ENCODE measurements at places on chromosomes 11 and 22.

- DNase-seq = no peak
Measured at GRCh38 chr22:31556627-31557203, 60.4 kb downstream of the SFI1 start.

GRCh38 chr11:83655976-83656375 lies 369.8 kb upstream of the CCDC90B start:
- DNase-seq = no peak

DNA sequence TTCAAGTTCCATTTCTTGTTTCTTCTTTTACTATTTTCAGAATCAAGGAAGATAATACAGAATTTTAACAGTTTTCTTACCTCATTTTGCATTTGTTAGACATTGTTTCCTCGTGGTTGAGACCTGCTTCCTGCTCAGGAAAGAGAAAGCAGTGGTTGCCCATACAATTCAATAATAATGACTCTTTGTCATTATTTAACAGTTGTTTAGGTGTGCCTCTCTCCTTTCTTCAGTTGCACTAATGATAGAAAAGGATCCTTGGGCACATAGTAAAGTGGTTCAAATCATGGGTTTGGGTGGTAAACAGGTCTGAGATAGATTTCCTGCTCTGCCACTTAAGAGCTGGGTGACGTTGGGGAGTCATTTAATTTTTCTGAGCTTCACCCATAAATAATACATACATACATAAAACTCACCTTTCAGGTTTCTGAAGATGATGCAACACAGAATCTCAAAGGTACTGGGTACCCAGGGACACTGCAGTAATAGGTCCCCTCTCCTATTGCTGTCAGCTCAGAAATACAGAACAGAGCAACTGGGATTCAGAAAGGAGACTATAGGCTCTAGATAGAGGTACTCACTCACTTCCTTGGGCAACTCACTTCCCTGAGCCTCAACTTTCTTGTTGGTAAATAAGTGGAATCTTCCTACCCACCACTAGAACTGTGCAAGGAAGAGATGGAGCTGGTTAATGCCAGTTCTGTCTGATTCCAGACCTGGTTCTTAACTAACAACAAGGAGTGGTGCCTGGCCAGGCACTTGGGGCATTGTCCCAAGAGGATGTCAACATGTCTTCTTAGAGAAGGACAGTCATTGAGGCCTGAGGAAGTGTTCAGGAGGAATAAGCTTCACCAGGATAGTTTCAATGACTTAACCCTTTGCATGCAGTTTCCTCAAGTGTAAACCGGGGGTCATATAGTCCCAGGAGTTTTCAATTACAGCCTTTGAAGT lies 34.9 kb downstream of the CD44 start:
- no peak for DNase-seq

GRCh38 chr11:79205786-79206185 lies 235.0 kb downstream of the TENM4 start:
- DNase-seq = no peak

GRCh38 chr11:97430877-97431276 lies 1041.1 kb downstream of the JRKL start:
- no peak for DNase-seq

DNA sequence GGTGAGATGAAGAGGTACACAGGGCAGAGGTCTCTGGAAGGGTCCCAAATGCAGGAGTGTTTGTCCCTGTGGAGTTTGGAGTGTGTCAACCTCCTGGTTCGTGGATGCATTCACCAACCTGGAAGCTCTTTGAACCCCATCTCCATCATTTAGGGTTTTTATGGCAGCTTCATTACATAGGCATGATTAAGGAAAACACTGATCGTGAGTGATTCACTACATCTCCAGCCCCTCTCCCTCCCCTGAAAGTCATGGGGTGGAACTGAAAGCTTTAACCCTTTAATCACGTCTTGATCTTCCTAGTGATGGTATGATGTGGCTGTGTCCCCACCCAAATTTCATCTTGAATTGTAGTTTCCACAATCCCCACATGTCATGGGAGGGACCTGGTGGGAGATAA lies 19.8 kb upstream of the INCENP start:
- no peak for DNase-seq

- DNase-seq = peak; percentile 3
Measured at GRCh38 chr11:1640076-1640946, 10.7 kb downstream of the KRTAP5-5 start.

DNA sequence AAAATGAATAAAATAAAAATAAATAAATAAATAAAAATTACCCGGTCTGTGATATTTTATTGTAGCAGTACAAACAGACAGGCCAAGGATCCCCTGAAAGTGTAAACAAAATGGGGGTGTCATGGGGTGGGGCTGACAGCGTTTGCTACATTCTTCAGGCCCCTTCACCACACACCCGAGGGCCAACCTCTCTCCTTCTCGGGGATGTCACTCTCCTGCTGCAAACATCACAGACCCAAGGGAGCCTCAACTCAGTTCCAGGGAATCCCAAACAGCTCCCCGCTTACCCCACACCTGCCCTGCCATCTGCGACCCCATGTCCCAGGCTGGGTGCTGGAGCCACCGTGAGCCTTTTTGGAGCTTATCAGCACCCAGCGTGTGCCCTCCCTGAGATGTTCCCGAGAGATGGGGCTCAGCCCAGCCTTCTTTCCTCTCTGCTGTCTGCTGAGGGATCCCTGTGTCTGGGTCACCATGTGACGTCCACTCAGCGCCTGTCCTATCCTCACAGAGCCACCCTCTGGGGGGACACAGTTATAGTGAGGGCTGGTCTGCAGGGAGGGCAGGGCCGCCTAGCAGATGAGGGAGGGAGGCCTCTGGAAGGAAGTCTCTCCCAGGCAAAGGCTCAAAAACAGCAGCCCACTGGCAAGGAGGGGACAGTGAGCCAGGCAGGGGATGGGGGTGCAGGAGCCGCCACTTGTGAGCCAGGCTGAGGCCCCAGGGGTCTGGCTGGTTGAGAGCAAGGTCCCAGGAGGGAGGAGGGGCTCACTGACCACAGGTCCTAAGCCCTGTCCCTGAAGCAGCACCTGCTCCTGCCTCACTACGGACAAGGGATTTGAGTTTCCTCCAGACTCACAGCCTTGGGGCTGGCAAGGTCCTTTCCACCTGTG lies 1041.6 kb downstream of the BRD1 start:
- no peak for DNase-seq

GRCh38 chr22:30212996-30213441 lies 33.5 kb downstream of the LIF start:
- peak; percentile 63 for DNase-seq

GRCh38 chr11:85737738-85738137 lies 51.7 kb upstream of the CCDC89 start:
- no peak for DNase-seq

DNA sequence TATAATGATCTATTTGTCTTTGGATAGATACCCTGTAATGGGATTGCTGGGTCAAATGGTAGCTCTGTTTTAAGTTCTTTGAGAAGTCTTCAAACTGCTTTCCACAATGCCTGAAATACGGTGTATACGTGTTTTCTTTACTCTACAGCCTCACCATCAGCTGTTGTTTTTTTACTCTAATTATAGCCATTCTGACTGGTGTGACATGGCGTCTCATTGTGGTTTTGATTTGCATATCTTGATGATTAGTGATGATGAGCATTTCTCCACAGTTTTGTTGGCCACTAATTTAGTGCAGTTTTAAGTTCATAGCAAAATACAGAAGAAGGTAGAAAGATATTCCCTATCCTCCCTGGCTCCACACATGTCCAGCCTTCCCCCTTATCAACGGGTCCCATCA lies 26.3 kb upstream of the VPREB1 start:
- DNase-seq = no peak

DNA sequence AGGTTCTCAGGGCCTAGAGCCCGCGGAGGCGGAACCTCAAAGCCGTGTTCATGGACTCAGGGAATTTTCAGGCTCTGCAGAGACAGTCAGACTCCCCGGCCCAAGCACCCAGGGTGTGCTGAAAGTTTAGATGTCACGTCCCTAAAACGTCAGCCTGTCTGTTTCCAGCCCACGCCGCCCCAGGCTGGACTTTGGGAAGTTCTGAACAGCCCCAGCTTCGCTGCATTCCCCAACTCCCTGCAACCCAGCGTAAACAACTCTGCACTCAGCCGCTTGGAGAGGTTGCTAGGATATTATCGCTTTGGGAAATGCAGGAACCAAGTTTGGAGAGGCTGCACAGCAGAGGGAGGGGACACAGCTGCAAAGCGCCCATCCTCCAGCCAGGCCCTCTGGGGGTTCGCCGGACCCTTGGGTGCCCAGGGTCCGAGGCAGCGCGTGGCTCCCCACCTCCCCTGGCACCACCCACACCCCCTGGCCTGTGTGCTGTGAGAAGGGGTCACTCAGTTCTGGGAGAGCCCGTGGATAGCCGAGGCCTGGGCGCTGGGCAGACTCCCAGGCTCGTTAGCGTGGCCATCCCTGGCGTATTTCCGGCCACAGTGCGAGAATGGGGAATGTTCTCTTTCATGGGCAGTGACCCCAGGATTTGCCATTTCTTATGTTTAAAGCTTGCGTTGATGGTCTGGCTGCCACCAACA lies 120.5 kb upstream of the FGF3 start:
- peak; percentile 19 for DNase-seq

- DNase-seq = no peak
Measured at GRCh38 chr11:116557282-116557681, 215.5 kb downstream of the BUD13 start.

DNA sequence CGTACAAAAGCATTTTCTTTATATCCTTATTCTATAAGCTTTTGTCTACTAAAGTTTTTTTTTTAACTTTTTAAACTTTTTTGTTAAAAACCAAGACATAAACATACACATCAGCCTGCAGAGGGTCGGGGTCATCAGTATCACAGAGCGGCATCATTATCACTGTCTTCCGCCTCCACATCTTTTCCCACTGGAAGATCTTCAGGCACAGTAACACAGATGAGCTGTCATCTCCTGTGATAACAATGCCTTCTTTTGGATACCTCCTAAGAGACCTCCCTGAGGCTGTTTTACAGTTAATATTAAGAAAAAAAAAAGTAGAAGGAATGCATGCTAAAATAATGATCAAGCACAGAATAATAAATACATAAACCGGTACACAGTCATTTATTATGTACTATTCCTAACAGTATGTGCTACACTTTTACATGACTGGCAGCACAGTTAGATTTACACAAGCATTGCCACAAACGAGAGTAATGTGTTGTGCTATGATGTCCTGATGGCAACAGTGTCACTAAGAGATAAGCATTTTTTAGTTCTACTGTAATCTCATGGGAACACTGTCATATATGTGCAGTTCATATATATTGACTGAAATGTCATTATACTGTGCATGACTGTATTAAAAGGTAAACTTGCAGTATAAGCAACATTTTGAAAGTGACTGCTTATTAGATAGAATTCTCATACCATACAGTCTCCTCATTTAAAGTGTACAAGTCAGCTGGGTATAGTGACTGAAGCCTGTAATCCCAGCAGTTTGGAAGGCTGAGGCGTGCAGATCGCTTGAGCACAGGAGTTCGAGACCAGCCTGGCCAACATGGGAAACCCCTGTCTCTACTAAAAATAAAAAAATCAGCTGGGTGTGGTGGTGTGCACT lies 58.6 kb downstream of the KDM2A start:
- no peak for DNase-seq

DNA sequence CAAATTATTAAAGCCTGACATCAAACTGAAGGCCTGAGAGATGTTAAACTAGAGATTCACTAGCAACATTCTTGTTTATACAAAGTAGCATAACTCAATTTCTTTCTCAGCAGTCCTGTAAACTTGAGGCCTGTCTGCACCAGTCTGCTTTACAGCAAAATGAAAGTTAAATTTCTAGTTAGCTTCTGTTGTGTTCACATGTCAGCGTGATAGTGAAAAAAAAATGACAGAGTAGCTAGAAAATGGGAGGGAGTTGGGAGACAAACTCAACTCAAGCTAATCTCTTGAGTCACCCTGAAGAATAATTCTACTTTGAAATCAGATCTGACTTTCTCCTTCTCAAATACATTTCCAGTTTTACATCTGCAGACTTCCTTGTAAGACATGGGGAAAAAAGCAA lies 6.5 kb downstream of the RBFOX2 start:
- peak; percentile 48 for DNase-seq

GRCh38 chr11:34893416-34893815 lies 22.8 kb downstream of the APIP start:
- no peak for DNase-seq

DNA sequence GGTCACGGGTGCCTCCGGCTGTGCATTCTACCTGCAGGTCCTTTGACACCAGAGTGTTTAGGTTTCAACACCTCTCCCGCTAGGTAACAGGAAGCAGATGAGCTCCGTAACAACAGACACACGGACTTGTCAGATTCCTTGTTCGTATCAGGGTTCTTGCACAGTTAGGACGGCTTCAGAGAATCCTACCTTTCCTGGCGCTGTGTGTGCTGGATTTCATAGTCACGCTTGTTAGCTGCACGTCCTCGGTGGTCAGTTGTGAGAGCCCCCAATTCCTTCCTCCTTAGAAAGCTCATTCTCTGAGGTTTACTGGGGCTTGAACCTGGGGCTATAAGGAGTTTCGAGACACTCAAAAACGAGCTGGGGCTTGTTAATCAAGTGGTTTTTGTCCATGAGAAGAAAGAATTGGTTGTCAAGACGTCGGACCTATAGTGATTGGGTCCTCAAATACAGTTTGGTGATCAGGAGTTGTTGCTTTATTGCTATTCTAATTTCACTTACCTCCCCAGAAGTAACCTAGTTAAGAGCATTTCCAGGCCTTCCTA lies 664 bp downstream of the DDB2 start:
- no peak for DNase-seq

GRCh38 chr11:291281-292210 lies 2.6 kb downstream of the PGGHG start:
- DNase-seq = no peak

DNA sequence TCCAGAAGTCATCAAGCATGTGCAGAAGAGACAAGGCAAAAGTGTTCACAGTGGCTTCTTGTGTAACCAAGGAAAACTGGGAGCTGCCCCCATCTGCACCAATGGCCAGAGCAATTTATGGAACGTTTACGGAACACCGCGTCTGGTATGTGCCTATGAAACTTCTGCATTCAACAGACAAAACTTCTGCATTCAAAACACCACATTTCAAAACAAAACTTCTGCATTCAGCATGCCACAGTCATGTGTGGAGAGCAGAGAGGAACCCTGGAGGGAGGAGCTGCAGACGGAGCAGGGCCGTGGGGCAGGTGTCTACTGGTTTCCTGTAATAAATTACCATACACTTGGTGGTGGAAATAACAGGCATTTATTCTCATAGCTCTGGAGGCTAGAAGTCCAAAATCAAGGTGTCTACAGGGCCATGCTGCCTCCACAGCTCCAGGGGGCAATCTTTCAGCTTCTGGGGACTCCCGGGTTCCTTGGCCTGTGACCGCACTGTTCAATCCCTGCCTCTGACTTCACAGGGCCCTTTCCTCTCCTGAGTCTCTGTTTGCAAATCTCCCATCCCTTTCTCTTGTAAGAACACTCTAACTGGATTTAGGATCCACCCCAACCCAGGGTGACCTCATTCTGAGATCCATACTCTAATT lies 32.2 kb downstream of the RPL3 start:
- no peak for DNase-seq

All from stromal cell of bone marrow (primary cell).